Ureter (tissue), 1 donor: ENCODE measurements at places on chromosomes 2 and 18.
A peak's percentile ranks its signal among the peaks of the same experiment; 100 is the strongest.

- no peak for DNase-seq
These were observed 1.6 kb downstream of the KANSL1L start for GRCh38 chr2:210169516-210170195.

DNA sequence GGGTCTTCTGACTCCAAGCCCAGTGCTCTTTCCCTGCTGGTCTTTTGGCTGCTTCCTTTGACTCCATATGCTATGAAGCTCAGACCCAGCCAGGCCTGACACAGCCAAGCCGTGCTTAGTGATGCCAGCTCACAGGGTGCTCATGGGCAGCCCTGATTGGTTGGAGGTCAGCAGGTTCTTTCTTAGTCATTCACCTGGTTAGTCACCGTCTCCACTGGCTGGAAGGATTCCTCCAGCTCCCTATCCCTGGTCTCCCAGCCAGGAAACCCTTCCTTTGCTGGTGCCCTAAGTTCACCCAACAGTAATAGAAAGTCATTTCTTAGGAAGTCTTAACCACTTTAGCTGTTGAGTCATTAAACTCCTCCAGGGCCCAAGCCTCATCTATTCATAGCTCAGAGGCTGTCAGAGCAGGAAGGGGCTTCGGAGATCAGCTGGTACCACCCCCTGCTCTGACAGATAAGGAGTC is 3.9 kb downstream of the KCNK3 start:
- no peak for DNase-seq

DNA sequence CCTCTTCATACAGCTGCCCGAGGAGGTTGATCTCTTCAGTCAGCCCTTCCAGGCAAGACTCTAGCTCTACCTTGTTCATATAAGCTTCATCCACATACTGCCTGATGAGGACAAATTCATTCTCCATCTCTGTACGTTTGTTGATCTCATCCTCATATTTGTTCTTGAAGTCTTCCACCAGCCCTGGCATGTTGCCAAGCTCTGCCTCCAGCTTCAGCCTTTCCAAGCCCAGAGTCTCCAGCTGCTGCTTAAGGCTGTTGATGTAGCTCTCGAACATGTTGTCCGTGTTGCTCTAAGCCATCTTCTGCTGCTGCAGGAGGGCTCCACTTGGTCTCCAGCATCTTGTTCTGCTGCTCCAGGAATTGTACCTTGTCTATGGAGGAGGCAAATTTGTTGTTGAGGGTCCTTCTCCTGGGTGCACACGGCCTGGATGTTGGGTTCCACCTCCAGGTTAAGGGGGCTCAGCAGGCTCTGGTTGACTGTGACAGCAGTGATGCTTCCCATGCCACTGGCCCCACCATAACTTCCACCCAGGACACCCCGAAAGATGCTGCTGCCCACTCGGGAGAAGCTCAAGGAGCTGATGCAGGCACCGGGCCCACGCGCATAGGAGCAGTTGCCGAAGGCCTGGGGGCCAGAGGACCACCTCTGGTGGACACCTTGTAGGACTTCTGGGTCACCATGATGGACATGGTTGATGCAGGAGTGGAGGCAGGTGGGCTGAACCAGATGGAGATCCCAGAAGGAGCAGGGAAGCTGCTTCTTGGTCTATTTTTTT is 30.3 kb downstream of the ICA1L start:
- no peak for DNase-seq

- peak; percentile 49 for DNase-seq
These were observed 980 bp upstream of the PDE6D start for GRCh38 chr2:231781798-231782726.

- no peak for DNase-seq
These were observed 2.2 kb downstream of the MYO3B start for GRCh38 chr2:170180031-170180566.

- no peak for DNase-seq
These were observed 3.4 kb downstream of the SFXN5 start for GRCh38 chr2:73068147-73068546.
